ENCODE measurements at places on chromosomes 13 and 19.

DNA sequence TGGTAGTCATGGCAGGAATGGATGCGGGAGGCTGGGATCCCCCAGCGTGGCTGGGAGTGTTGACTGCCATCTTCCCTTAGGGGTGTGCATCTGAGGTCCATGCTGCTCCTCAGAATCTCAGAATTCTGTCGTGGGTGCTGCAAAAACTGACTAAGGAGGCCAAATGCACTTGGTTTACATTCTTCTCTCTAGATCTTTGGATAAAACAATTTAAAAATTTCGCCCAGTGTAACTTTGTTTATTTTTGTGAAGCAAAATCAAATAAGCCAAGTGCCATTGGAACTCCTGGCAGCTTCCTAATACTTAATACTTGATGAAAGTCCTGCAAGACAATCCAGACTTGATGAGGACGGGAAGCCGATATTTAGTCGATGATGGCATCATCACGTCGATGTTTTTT lies 27.8 kb upstream of the TM9SF2 start:
- DNase-seq: no peak

GRCh38 chr19:57319869-57320179 lies 448 bp upstream of the ZNF543 start:
- DNase-seq: no peak

GRCh38 chr19:46958532-46958931 lies 61.1 kb upstream of the NPAS1 start:
- no peak for DNase-seq

DNA sequence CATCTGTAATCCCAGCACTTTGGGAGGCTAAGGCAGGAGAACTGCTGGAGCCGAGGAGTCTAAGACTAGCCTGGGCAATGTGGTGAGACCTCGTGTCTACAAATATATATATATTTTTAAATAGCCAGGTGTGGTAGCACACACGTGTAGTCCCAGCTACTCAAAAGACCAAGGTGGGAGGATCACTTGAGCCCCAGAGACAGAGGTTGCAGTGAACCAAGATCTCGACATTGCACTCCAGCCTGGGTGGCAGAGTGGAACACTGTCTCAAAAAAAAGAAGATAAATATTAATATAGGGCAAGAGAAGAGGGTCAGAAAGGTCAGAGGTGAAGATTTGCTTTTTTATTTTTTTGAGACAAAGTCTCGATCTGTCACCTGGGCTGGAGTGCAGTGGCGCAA lies 5.5 kb upstream of the MRPL4 start:
- no peak for DNase-seq

- no peak for DNase-seq
Measured at GRCh38 chr13:111168107-111168506, 53.0 kb downstream of the ARHGEF7 start.

- DNase-seq: no peak
Measured at GRCh38 chr19:16594681-16595091, 22.5 kb upstream of the SLC35E1 start.

DNA sequence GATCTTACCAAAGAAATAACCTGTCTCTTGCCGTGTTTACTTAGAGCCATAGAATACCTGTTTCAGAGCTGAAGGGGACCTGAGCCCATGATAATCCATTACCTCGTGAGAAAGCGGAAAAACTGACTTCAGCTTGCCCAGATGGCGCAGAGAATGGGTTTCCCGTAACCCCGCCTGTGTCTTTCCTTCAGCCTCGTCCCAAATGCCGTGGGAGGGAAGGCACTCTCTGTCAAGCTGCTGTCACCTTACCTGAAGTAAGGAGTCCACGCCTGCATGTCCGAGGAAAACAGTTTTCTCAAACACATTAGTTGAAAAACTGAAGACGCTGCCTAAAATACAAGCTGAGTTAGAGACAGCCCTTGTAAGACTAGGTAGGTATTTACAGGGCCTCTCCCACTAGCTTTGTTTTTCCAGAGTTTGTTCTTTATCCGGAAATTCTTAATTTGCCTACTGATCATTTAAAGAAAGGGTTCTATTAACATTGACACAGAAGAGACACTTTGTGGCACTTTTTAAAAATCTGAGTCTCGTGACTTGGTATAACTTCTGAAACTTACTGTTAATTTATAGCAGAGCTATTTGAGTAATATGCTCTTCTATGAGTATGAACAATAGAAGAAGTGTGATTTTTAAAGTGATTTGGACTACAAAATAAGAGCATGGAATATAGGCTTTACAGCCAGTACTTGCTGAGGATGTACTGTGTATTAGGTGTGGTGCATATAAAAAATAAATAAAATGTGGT lies 1.3 kb upstream of the INTS6 start:
- peak; percentile 16 for DNase-seq

GRCh38 chr19:56222901-56223300 lies 20.8 kb downstream of the ZSCAN5C start:
- DNase-seq: no peak

DNA sequence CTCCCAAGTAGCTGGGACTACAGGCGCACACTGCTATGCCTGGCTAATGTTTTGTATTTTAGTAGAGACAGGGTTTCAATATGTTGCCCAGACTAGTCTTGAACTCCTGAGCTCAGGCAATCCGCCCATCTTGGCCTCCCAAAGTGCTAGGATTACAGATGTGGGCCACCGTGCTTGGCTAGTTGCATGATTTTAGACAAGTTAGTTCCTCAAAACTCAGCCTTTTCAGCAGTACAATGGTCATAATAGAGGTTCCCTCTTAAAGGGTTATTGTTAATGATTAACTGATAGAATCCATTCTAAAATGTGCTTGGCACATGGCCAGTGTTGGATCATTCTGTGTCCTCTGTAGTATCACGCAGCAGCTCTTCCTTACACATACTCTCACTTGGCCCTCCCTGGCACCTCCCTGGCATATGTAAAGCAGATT lies 19.5 kb upstream of the IFT88 start:
- DNase-seq: no peak
